Stimulated activated CD8-positive, alpha-beta memory T cell treated with anti-CD3 and anti-CD28 coated beads, Interleukin-4, amount 100 ng/mL, for 1 hour (primary cell): ENCODE measurements at places on chromosomes 2 and 18.

DNA sequence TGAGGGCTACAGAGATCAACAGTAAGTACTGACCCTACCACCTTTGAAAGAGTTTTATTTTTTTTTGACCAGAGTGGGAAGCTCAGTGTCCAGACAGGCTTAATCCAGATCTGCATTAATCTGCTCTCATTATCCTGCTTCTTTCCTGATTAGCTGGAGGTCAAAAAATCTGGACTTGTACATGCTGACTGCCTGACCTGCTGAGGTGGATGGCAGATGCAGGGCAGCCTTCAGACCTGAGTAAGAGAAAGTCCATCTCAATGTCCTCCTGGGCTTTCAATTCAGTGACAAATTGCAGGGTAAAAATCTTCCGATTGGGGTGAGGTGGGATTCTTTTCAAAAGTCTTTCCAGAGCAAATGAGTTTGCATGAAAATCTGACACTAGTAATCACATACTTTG lies 998.8 kb upstream of the PIK3C3 start:
- no peak for DNase-seq

- no peak for DNase-seq
Observed at GRCh38 chr2:24394998-24395397, 34.7 kb upstream of the ITSN2 start.

GRCh38 chr2:181805228-181806038 lies 86.1 kb upstream of the ITPRID2 start:
- no peak for DNase-seq

DNA sequence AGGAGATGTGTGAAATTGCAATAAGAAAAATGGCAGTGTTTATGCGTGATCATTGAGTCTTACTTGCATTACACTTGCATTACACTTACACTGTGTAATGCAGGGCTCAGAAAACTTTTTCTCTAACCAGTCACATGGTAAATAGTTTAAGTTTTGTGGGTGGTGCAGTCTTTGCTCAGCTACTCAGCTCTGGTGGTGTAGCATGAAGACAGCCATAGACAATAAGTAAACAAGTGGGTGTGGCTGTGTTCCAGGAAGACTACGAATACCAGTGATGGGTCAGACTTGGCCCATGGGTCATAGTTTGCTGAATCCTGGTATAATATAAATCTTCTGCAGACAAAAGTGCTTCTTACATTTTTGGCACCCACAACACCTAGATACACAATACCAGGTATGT lies 115.6 kb upstream of the CYP1B1 start:
- no peak for DNase-seq

DNA sequence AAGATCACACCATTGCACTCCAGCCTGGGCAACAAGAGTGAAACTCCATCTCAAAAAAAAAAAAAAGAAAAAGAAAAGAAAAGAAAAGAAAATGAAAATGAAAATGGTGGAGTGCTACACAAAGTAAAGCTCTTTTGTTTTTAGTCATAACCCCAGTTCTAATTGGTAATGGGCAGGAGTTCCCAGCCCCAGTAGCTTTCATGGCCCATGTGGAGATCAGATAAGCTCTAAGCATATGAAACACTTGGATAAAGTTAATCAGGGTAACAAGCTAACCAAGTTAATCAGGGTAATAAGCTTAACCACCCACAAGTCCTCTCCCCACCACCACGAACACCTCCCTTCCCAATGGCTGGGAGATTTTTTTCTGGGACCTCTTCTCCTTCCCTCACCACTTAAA lies 240.8 kb downstream of the BCL11A start:
- DNase-seq: no peak
